ENCODE measurements at places on chromosomes 12 and 14. TPM values are rescaled to one million over a fixed set of nuclear protein-coding genes. Genes with fewer than 3 reads are reported as not detected.

KRT6C gene
- total RNA-seq: not detected

P2RX2 gene
- total RNA-seq: not detected

ANKRD33 gene
- 4.2 TPM for total RNA-seq

ADAMTS20 gene
- total RNA-seq: 1.6 TPM

PEBP1 gene
- 314 TPM for total RNA-seq

NEMP1 gene
- 16.1 TPM for total RNA-seq

NEDD1 gene
- 34.3 TPM for total RNA-seq

HPD gene
- total RNA-seq: 0.77 TPM

ATP2B1 gene
- total RNA-seq: 177 TPM

CD163 gene
- 7.3 TPM for total RNA-seq

KRT71 gene
- 0.77 TPM for total RNA-seq

TOMM20L gene
- total RNA-seq: not detected

ENDOU gene
- total RNA-seq: 1.4 TPM

LGR5 gene
- total RNA-seq: 7.6 TPM

Data from camera-type eye (tissue), 1 donor.